NCI-H1417 (cell line): ENCODE measurements at places on chromosomes 16 and 17.
A peak's percentile ranks its signal among the peaks of the same experiment; 100 is the strongest.

DNA sequence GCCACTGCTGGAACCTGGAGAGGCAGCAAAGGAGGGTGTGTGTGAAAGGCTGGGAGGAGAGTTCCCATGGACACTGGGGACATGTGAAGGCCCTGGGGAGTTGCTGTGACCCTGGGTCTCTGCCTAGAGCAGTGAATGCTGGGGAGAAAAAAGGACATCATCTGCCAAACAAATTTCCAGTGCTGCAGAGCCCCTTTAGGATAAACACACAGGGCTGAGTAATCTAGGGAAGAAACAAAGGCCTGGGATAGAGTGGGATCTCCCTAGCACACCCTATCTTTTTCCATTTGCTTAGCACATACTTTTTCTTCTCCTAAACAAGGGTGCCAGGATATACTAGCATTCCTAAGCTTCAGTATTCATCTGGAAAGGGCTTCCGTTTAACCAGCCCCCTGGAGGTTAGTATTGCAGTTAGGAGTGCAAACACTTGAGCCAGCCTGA lies 3.3 kb upstream of the HIGD1B start:
- no peak for DNase-seq

DNA sequence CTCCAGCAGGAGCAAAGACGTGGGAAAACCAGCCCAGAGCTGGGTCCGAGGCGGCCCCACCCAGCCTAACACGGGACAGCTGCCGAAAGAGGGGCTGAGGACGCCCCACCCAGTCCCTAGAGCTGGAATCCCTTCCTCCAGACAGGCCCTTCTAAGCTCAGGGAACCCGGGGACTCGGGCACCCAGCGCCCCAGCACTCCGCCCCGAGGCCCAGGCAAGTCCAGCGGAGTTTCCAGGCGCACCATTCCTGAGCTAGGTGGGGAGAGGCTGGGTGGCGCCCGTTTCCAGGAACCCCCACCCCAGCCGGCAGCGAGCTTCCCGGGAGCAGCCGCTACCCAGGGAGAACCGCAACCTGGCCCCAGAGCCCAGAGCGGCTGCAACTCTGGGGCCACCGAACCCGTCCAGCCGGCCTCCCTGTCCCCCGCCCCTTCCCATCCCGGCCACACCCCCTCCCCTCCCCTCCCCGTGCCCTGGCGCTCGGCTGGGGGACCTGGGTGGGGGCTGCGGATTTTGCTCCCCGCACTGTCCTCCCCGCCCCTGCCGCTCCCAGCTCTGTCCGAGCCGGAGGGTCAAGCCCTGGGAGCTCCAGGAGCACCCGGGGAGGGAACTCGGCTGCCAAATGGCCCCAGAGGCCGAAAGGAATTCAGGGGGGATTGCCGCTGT lies 536 bp downstream of the TMC6 start:
- DNase-seq = peak; percentile 57

- DNase-seq = no peak
Measured at GRCh38 chr17:8005967-8006730, 3.7 kb downstream of the GUCY2D start.

DNA sequence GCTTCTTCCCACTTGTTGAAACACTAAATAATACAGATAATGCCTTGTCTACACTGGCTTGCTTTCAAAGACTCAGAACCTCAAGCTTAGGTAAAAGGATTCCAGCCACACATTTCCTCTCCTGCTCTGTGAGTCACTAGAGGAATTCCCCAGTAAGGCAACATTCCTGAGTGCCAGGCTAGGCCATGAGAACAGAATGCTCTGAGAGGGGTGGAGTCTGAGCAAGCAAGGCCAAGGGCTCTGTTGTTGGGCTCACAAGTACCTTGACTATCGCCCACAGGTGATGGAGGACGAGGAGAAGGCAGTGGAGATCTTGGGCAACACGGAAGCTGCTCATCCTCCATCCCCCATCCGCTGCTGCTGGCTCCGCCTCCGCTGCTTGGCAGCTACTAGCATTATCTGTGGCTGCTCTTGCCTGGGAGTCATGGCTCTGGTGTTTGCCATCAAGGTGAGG lies 6.7 kb upstream of the PHKG2 start:
- DNase-seq = no peak

DNA sequence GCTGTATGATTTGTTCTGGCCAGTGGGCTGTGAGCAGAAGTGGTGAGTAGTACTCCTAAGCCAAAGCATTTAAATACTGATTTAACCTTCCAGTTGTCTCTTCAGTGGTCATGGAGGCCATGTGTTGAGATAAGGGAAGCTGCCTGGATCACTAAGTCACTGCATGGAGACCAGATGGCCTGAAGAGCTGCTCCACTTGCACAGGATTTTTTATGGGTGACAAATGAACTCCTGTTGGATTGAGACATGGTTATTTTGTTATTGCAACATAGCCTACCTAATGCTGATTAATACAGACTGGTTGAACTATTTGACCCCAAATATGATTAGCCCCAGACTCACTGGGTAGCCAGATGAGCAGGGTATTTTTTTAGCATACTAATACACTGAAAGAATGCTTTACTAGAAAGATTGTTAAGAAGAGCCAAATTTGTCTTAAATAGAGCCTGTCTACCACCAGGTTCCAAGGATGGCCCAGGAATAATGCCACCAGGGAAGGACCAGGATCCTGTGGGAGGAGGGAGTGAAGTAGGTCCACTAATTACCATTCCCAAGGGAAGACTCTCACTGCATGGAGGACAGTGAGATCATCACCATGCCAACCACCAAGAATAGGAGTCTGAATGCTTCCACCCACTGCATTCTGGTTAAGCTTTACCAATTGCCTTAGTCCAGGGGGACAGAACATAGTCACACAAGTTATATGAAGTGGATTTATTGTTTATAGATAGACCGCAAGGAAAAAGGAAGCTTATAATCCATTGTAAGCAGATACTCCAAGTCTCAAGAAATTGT lies 187.4 kb upstream of the IRX6 start:
- DNase-seq = no peak
